ENCODE measurements at places on chromosomes 2 and 18.

DNA sequence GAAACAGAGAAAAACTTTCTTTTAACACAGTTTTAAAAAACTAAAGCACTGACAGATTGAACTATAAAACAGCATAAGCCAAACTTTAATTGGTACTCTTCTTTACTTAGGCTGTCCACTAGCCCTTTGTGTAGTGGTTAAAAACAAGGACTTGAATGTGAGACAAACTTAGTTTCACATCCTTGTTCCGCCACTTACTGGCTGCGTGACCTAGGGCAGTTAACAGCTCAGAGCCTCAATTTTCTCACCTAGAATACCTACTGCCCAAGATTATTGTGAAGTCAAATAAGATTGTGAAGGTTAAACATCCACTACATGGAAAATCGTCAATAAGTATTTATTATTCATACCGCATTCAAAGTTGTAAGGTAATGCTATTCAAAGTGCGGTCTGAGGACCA, 2.0 kb downstream of the WDR35 start:
- no peak for DNase-seq

GRCh38 chr2:54574107-54574859, 118.2 kb downstream of the SPTBN1 start:
- DNase-seq: peak; percentile 83

- DNase-seq: no peak
Measured at GRCh38 chr2:8125741-8126711, 555.8 kb upstream of the ID2 start.

GRCh38 chr2:19851116-19851695, 50.6 kb downstream of the TTC32 start:
- no peak for DNase-seq

GRCh38 chr18:62637403-62637802, 77.9 kb upstream of the PHLPP1 start:
- no peak for DNase-seq

DNA sequence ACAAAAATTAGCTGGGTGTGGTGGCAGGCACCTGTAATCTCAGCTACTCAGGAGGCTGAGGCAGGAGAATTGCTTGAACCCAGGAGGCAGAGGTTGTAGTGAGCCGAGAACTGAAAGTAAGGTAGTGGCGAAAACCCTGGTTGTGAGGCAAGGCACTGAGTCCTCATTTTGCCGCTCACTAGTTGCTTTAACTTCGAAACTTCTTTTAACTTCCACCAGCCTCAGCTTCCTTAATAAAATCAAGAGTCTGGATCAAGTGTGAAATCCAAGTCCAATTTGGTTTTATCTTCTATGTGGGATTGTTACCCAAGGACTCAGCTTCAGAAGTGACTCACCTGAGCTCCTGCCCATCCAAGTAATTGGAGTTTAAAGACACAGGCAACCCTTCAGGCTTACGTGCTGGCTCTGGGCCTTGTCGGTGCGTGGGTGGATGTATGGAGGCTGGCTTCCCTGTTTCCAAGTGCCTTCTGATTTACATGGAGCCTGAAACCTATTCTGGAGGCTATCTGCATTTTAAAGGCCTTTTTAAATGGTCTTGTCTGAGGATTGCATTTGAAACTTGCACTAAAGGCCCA, 374.2 kb upstream of the ID2 start:
- no peak for DNase-seq

DNA sequence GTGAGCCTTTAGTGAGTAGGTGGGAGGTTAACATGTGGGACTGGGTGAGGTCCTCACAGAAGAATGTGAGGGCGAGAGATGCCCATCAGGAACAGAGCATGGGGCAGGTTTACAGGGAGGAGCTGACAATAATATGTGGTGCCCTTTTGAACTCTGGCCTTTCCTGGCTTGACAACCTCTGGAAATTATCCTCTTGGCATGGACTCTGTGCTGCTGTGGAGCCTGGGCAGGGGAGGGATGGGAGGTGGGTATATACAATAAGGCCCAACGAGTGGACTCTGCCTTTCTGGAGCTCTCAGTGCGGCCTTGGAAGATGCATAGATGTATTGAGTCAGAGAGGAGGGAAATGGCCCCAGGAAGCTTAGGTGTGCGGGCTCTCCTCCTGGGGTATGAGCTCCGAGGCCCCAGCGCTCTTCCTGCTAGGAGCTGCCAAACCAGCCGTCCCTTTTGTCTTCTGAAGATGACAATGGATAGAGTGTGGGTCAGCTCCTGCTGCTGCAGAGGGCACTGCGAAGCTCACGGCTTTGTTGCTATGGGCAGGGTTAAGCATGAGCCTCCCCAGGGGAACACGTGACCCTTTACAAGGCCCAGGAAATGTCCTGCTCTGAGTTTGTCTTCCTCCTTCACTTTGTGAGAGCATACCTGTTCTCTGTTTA, 8.7 kb upstream of the PSD4 start:
- DNase-seq: no peak

DNA sequence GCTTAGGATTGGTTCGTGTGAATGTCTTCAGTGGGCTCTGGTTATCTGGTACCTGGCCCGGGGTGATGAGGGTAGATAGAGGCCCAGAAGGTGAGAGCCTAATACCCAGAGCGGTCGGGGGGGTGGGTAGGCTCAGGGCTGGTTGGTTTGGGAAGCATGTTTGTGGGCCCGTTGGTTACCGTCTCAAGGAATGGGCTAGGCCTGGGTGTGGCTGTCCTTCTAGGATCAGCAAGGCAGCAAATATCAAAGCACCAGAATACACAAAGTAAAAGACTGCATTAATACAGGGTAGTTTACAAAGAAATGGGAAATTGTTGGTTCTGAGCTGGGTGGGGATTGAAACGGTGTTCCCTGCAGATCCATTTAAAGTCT, 6.0 kb upstream of the IL1R2 start:
- DNase-seq: no peak

DNA sequence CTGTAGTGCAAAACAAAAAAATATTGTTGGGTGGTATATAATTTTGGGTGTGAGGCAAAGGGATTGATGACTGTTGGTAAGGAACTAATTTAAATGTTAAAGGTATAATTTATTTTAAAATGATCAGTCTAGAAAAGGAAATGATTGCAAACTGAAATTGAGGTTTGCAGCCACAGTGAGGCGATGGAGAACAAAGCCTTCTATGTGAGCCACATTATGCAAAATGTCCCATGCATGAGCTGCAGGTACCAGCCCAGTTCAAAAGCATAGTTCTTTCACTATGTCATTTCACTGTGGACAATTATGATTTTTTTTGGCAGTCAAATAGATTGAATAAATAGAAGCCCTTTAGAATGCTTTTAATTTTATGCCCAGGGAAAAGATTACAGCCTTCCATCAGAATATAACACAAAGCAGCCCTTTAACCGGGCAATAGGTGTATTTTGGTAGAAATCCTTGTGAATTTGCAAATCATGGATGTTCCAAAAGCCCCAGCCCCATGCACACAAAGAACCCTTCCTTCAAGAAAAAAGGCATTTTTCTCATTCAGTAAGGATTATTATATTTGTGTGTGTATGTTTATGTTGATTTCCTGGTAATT, 1.7 kb downstream of the MAP2 start:
- peak; percentile 80 for DNase-seq

DNA sequence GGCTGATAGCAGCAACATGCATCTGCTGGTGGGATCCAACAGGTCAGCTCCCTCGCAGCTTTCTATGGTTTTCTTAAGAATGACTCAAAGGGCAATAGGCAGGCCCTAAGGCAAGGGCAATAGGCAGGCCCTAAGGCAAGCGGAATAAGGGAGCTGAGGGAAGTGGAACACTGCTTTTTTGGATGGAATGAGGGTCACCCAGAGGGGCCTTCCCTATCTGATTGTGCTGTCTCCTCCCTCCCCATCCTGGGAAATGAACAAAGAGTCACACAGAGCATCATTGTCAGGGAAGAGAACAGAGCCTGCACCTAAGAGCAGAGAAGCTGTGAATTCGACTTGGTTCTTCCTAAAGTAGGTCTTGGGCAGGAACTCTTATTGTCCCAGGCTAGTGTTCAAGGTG, 43.3 kb upstream of the PTPRM start:
- DNase-seq: no peak

- no peak for DNase-seq
Measured at GRCh38 chr18:61821748-61822147, 71.1 kb downstream of the RNF152 start.

DNA sequence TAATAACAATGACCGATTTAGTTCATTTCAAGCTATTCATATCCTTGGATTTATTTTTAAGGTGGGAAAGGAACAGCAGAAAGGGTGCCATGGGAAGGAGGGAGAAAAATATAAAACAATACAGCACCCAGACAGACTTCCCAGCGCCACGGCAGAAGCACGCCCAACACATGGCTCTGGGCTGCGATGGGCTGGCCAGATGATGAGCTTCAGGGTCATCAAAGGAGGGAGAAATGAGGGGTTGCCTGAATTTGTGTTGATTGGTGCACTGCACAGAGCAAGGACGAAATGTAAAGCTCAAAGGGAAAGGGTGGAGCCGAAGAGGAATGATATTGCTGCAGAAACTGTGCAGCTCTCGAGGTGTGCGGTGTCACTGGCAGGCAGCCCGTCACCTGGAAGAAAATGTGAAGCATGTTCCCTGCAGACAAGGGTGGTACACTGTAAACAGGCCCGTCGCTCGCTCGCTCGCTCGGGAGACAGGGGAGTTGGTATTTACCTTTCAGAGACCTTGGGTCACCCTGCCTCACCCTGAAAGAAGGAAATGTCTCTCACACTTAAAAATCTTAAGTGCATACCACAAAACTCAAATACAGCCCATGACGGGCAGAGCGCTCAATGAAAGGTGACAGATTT, 195.5 kb upstream of the CTAGE1 start:
- no peak for DNase-seq

DNA sequence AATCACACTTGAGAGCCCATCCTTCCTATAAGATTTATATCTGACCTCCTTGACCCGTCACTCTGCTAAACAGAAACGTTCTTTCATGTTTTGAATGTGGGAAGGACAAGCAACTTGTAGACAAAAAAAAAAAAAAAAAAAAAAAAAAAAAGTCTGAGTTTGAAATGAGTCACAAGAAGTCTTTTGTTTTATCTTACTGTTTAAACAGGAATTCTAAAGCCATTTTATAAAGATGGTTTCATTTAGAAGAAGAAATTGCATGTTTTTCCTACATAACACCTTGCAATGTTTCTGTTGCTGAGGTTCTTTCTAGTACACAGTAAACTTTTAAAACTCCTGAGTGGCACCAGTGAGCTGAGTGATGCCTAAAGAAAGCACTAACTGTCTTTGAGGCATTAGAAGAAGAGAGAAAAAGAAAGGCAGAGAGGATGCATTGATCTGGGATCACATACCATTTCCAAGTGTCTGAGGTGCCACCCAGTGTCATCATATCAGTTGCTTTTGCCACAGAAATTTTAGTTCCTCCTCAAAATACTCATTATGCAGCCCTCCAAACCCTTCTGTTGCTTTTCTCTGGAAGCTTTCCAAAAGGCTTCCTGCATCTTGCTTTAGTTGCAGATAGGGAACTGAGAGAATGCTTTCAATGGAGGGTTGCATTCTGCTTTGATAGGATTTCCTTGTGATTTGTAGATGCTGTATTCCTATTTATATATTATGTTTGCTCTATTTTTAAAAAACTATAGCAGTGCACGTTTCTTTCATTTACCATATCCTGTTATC, 69.1 kb downstream of the ACVR2A start:
- DNase-seq: no peak

DNA sequence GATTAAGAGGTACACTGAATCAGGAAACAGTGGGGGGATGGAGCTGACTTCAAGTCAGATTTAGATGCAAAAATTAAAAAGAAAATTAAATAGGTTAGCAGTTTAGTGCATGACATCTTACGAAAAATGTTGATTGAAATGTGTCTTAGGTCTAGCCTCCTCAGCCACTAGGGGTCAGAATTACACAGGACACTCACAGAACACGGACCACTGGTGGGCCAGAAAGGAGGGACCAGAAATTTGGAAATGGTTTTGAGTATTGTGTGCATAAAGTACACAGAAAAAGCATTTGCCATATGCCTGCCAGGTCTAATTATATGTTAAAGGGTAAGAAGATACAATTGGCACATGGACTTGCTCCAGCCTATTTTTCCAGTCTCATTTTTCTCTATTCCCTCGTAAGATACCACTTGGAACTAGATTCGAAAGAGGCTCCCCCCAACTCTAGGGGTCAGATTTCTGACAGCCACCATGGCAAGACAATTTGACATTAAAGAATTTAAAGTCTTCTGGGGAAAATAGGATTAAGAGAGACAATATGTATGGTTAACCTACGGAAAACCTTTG, 550.2 kb upstream of the SETBP1 start:
- DNase-seq: peak; percentile 76

DNA sequence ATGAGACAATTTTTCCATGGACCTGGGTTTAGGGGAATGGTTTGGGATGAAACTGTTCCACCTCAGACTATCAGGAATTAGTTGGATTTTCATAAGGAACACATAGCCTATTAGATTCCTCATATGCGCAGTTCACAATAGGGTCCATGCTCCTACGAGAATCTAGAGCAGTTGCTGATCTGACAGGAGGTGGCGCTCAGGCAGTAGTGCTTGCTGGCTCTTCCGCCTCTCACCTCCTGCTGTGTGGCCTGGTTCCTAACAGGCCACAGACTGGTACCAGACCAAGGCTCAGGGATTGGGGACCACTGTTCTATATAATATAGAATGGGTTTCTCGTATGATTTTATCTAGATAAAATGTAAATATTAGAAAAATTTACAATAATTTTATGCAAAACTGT, 338.7 kb downstream of the CPS1 start:
- DNase-seq: no peak

GRCh38 chr18:22169889-22170420, 566 bp downstream of the GATA6 start:
- peak; percentile 81 for DNase-seq

DNA sequence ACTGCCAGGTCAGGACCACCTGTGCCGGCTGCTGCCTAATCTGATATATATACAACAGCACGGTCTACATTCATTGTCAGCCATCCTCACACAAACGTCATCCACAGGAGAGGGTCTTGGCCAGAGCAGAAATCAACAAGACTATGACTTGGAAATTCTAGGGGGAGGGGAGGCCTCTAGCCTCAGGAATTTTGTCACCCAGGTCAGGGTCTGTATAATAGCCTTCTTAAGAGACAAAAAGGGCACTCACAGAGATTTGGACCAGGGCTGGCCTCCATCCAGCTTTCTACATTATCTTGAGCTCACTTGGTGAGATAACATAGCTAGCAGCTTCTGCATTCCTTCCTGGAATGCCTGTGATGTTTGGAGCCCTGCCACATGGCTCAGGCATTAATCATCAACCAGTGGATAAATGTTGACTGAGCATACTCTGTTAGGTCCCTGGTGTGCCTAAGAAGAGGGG, 50.4 kb upstream of the CTIF start:
- DNase-seq: peak; percentile 84

- peak; percentile 46 for DNase-seq
Measured at GRCh38 chr2:73290049-73290839, 3.1 kb downstream of the EGR4 start.
